Naive thymus-derived CD8-positive, alpha-beta T cell (primary cell): ENCODE measurements at places on chromosomes 16 and 17.

DNA sequence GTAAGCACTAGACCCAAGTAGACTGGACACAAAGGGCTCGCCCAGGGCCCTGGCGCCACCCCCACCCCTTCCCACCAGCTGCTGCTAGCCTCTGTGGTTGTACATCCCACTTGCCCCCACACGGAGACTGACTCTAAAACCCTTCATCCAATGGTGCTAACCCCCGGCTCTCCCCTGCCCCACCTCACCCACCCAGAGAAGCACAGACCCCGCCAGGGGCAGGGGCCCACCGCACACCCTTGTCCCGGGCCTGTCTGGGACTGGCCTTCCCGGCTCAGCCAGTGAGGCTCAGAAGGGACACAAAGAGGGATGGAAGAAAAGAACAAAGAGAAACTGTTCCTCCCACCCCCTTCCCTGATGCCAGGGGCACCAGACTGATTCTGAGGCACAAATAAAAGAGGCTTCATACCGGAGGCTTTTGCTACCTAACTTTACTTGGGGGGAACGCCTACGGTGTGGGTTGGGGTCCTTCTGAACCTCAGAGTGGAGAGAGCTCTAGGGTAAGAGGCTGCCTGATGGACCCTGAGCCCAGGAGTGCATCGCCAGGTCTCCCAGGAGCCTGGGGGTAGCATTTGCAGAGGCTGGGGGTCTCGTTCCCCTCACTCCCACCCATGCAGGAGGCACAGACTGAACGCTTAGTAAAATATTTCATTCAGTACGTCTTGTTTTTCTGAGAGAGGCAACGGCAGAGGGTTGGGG, 8.2 kb downstream of the CORO6 start:
- DNase-seq: no peak

- DNase-seq: no peak
Observed at GRCh38 chr17:51740531-51740930, 418.0 kb downstream of the CA10 start.

DNA sequence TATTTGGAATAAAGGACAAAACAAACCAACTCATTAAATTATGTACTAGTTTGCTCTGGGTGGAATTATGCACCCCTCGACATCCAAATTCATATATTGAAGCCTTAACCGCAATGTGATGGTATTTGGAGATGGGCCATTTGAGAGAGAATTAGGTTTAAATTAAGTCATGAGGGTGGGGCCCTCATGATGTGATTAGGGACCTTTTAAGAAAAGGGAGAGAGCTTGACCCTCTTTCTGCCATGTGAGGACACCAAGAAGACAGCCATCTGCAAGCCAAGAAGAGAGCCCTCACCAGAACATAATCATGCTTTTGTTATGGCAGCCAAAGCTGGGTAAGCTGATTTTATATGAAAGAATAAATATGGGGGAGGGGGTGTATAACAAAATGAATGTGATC, 2.0 kb downstream of the C16orf87 start:
- DNase-seq: no peak

DNA sequence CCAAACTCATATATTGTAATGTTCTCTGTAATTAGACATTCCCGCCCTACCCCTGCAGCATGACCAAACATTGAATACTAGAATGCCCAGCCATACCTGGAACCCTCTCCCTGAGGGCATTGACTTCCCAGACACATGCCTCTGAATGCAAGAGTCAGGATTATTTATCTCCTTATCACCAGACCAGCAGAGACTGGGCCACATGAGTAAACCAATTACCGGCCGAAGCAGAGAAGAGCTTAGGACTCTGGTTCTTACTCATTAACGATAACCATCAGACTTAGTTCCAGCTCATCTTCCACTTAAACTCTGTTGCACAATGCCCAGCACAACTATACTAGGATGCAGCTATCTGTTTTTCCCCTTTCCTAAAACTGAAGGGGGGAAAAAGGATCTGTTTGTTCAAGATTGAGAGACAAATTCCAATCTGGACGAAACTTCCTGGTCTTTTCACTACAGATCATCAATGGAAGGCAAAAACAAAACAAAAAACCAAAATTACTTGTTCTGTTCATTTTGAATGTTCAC, 88.2 kb upstream of the CORO6 start:
- DNase-seq: no peak

DNA sequence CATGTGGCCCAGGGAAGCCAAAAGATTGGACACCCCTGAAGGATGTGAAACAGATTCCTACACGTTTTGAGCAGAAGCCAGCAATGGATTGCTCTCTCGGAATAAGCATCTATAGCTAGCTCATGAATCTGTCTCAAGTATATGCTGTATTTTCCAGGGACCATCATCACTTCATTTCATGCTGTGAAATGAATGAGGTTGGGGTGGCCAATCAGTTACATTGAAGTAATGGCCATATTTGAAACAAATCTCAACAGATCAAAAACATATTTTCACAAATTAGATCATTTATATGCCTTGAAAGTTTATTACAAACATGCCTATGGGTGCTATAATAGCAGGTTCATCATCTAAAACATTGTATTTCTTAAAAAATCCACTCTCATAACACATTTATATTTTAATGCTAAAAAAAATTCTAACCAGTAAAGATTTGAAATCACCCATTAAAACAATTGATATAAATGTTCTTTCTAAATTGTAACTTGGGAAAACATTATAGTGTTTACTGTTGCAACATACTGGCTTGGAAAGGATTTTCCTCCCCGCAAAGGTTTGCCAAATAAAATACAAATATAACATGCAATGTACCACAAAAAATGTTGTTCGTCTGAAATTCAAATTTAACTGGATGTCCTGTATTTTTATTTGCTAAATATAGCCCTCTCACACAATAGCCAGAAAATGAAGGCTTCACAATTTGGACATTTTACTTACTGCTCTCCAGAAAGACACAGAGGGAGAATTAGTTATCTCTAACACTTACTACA, 743.6 kb downstream of the KCNJ2 start:
- no peak for DNase-seq

GRCh38 chr17:37570527-37571093, 38.6 kb downstream of the SYNRG start:
- DNase-seq: no peak

GRCh38 chr17:41918314-41919164, at the start of gene ACLY:
Gene ACLY, minus strand, starts transcription at chr17:41918951. Its CDS starts 5,078 bp downstream, at chr17:41913873.
- peak; percentile 95 for DNase-seq

- no peak for DNase-seq
Observed at GRCh38 chr17:75845058-75845711, 981 bp upstream of the UNC13D start.

DNA sequence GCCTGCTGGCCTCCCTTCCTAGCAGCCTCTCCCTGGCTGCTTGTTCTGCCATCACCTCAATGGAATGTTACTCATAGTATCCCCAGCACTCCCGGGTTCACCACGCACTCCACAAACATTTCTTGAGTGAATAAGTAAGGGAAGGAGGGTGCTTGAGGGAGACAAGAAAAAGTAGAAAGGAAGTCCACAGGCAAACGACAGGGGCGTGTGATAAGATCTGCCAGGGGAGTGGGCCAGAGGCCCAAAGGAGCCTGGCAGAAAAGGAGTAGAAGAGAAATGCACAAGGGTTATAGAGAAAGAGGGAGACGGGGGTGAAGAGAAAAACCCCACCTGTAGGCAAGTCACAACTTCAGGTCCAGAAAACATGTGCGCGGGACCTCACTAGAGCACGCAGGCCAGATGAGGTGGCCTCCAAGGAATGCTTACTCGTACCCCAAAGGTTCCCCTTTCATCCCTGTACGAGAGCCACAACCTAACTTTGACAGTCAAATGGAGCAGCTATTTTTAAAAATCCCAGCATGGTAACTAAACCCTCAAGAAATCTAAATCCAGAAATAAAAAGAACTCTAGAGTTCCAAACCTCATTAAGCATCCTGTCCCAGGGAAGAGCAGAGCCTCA, 6.6 kb downstream of the ZDHHC7 start:
- DNase-seq: no peak
